Activated CD4-positive, alpha-beta T cell treated with anti-CD3 and anti-CD28 coated beads, Interleukin-2, amount 50 U/mL, for 16 hours (primary cell): ENCODE measurements at places on chromosomes 12 and 14.

DNA sequence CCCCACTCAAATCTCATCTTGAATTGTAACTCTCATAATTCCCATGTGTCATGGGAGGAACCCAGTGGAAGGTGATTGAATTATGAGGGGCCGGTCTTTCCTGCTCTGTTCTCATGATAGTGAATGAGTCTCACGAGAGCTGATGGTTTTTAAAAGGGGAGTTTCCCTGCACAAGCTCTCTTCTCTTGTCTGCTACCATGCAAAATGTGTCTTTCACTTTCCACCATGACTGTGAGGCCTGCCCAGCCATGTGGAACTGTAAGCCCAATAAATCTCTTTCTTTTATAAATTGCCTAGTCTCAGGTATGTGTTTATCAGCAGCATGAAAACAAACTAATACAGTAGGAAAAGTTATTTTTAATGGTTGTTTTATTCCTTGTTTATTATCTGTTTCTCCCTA is 146.0 kb downstream of the FSCB start:
- no peak for DNase-seq

DNA sequence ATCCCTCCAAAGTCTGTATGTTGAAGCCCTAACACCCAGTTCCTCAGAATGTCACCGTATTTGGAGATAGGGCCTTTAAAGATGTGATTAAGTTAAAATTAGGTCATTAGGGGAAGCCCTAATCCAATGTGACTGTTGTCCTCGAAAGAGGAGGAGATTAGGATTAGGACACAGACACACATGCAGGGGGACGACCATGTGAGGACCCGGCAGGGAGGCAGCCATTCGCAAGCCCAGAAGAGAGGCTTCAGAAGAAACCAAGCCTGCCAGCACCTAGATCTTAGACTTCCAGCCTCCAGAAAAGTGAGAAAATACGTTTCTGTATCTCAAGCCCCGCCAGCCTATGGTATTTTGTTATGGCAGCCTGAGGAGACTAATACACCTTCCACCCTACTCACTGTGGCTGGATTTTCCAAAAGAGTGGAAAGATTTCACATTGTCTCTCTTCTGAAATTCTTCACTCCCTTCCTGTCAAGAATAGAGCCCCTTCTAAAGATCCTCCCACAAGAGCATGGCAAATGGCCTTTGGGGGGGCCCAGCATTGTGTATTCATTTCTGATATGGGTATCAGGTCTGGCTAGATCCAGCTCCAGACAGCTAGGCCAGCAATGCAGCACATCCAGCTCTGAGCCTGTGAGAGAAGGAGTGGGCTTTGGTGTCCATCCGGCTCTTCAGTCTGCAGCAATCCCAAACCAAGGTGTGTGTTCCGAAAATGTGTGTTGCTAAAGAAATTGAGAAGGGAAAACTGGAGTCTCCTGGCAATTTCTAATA is 15.4 kb upstream of the UBC start:
- no peak for DNase-seq

DNA sequence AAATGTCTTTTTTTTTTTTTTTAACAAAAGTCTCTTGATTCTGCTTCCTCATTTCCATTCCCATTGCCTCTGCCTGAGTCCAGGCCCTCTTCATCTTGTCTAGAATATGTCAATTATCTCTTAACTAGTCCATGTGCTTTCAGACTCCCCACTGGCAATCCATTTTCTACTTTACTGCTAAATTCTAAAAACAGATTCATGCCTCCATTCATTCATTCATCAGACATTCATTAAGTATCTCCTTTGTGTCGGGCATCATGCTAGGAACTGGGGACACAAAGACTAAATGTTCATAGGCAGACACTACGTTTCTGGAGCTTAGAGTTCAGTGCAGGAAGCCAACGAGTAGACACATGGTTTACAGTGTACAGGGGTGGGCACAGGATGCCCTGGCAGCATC is 9.6 kb upstream of the NEDD1 start:
- no peak for DNase-seq

DNA sequence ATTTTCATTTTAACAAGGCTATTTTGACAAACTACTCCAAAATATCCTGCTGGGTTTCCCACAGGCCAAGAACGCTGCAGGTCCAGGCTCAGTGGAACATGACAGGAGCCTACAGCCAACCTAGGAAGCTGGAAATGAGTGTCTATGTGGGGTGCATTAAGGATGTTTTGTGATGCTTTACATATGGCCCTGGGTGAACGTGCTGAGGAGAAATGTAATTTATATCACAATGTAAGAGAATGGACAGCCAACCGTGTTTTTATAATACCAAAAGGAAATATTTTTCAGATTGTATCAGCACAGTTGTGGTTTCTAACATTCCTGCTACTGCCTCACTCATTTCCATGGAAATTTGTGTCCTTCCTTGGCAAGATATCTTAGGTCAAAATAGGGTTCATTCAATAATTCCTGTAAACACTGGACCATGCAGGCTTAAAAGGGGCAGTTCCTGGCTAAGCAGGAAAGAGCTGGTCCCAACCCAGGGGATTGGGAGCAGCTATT is 51.5 kb downstream of the ST8SIA1 start:
- DNase-seq = no peak

- no peak for DNase-seq
These were observed 99.0 kb downstream of the SAMD4A start for GRCh38 chr14:54665946-54666345.
